ENCODE measurements at places on chromosomes 1 and 21. TPM values are rescaled to one million over a fixed set of nuclear protein-coding genes. Genes with fewer than 3 reads are reported as not detected.

Gene CAMK2N1
- 5.3 TPM for total RNA-seq

Gene AGBL4
- not detected for total RNA-seq

Gene SIPA1L2
- 3.3 TPM for total RNA-seq

- H3K4me1 ChIP-seq, result peaks cover 7% of the 10 kb centered on the region
- no peak overlapping the region for H3K27ac ChIP-seq
- DNase-seq, result no peak
- H3K27me3 ChIP-seq, result peaks cover 66% of the 10 kb centered on the region
- H3K4me3 ChIP-seq, result no peak overlapping the region
Measured at GRCh38 chr1:11483581-11484320, 4.8 kb downstream of the DISP3 start.

Data from T-helper 17 cell (primary cell).